Mammary epithelial cell (primary cell): ENCODE measurements at places on chromosomes 11 and 22. TPM values are rescaled to one million over a fixed set of nuclear protein-coding genes. Genes with fewer than 3 reads are reported as not detected.

- DNase-seq = no peak
Measured at GRCh38 chr11:2519862-2520735, 75.3 kb downstream of the KCNQ1 start.

Gene SLC6A5
- total RNA-seq = not detected in 2 replicates

Gene MFRP
- total RNA-seq = not detected in 2 replicates

DNA sequence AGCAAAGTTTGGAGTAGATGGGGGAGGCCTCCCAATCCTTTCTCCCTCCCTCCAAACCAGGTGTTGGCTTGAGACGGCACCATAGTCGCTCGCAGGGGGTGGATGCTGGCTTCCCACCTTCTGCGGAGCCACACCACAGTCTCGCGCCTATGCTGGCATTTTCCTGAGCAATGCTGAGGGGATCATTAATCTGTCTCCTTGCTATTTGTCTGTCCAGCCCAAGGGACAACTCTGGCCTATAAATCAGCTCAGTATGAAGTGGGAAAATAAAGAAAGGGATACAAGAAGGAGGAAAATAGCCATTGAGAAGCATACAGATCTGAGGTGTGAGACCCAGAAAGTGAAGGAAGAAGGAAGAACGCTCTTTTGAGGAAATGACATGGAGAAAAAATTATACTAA, 53.5 kb upstream of the CADM1 start:
- DNase-seq = no peak

DNA sequence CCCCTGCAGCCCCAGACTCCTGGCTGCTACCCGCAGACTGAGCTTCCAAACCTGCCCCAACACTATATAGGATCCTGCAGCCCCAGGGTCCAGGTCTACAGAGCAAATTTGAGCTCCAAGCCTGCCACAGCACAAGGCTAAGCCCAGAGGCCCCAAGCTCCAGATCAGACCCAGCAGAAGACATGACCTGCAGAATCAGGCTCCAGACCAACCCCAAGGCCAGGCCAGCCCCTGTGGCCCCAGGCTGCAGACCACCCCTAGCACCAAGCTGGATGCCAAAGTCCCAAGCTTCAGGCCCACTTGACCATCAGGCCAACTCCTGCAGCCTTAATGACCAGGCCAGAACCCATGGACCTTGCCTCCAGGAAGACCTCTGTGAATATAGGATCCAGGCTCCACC, 145.3 kb downstream of the DLG2 start:
- DNase-seq = no peak

DNA sequence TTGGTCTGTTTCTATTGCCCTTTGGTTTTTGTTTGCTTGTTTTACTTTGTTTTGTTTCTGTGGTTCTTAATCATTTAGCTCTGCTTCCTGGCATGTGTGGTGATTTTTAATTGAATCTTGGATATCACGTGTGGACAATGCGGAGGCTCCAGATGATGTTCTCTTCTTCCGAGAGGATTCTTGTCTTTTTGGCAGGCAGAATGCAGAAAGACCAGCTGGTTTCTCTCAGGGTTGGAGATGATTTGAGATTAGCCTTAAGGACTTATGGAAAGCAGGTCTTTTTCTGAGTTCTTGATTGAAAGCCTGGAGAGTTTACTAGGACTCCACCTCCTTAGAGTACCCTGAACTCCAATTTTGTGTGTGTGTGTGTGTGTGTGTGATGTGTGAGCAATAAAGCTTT, 21.0 kb upstream of the ANO1 start:
- DNase-seq = no peak

Gene HBG2
- total RNA-seq = not detected

- DNase-seq = no peak
Measured at GRCh38 chr11:103880968-103881367, 155.5 kb upstream of the DDI1 start.

GRCh38 chr22:49820984-49821383, 6.7 kb downstream of the BRD1 start:
- no peak for DNase-seq

Gene ST14
- 83.9 TPM for total RNA-seq

Gene MPEG1
- not detected for total RNA-seq

DNA sequence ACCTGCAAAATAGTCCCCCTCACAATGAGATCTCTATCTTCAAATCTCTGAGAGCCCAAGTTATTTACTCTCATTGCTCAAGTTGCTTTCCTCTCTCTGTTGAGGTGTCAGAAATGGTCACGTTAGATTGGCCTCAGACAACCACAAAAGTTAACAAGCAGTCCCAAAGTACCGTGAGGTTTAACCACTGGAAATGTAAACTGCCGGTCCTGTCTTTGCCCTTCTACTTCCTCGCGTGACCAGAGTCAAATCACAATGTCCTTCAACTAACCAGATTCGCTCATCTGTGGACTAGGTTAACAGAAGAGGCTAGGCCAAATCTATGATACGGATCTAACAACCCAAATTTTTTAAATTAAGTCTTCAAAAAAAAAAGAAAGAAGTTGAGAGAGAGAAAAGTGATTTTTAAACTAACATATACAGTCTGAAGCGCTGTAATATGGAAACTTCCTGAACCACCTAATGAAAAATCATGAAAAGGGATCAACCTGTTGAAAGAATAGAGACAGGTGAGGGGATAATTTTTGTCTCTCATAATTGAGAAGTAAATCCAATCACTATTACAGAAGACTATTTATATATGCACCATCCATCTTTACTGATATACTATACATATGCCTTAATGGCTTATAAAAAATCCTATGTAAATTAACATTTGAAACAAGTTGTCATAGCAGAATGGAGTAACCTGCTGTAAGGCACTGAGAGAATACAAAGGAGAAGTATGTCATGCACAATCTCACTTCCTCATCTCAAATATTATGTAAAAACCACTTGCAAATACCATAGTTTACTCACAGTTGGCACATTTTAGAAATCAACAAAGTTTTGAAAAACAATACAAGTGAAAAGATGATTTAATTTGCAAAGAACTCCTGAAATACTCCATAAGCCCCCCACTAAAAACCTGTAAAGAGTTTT, 3.3 kb upstream of the JAML start:
- DNase-seq = no peak

- no peak for DNase-seq
Measured at GRCh38 chr11:112364962-112365481, 104.4 kb upstream of the PLET1 start.

DNA sequence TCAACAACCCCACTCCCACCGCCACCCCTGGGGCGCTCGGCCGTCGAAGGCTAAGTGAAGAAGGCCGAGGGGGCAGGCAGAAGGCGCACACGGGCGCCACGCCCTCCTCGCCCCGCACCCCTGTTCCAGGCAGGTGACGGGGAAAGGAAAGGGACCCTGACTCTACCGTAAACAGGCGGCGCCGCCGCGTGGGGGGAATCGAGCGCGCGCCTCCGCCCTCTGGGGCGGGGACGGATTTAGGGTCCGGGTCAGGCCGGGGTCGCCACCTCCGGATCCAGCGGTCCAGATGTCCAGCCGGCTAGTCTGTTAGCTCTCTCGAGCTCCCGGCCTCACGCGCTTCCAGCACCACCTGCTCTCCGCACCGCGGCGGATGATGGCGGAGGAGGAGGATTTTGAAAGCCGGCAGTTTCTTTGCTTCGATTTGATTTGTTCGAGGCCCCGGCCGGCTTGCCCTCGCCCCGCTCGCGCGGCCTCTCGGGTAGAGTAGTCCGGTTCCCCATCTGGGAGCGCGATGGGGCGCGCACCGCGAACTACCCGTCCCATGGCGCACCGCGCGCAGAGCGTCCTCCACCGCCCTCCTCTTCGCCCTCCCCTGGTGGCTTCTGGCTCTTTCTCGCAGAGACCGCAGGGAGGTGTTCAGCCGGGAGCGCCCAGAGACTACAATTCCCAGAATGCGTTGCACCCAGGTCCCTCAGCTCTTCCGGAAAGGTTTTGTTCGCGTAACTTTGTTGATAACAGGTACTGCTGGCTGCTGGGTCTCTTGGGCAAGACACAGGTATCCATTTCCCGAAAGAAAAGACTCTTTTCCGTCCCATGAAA, at the start of gene RANGAP1:
Gene RANGAP1 (minus strand): TSS at position 368 of the 819 bp plus-strand sequence. CDS start 5,143 bp downstream, outside the sequence.
- peak; percentile 99 for DNase-seq

GRCh38 chr11:57306161-57306876, 18.4 kb downstream of the TNKS1BP1 start:
- DNase-seq = no peak

Gene PAFAH1B2
- total RNA-seq = 177 TPM

GRCh38 chr11:46055371-46055770, 65.9 kb downstream of the PHF21A start:
- DNase-seq = no peak
